RWPE2 (cell line): ENCODE measurements at places on chromosomes 1 and 21.

GRCh38 chr21:15992171-15992570 is 262.4 kb downstream of the USP25 start:
- no peak for DNase-seq

GRCh38 chr1:19720973-19721372 is 56.3 kb downstream of the HTR6 start:
- no peak for DNase-seq

GRCh38 chr1:12230549-12231275 is 882 bp downstream of the VPS13D start:
- no peak for DNase-seq

DNA sequence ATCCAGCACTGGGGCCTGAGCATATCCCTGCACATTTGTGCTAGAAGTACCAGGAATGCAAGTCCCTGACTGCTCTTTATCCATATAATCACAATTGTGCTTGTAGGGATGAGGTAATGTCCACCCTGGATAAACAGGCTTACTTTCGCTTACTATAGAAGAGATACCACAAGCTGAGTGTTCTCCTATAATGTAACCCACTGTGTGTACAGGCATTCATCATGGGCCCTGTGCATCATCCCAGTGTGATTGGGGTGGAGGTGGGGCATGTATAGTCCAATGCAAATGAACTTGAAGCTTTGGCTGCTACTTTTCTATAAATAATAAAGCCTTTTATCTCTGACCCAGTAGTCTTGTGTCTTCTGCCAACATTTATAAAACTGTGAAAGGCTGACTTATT is 69.3 kb downstream of the MAN1A2 start:
- no peak for DNase-seq

- DNase-seq = no peak
Measured at GRCh38 chr1:47444562-47445465, 7.0 kb downstream of the FOXD2 start.

- no peak for DNase-seq
Measured at GRCh38 chr1:17731460-17731859, 23.7 kb upstream of the ACTL8 start.

- DNase-seq = no peak
Measured at GRCh38 chr1:82634266-82634665, 833.5 kb downstream of the ADGRL2 start.

DNA sequence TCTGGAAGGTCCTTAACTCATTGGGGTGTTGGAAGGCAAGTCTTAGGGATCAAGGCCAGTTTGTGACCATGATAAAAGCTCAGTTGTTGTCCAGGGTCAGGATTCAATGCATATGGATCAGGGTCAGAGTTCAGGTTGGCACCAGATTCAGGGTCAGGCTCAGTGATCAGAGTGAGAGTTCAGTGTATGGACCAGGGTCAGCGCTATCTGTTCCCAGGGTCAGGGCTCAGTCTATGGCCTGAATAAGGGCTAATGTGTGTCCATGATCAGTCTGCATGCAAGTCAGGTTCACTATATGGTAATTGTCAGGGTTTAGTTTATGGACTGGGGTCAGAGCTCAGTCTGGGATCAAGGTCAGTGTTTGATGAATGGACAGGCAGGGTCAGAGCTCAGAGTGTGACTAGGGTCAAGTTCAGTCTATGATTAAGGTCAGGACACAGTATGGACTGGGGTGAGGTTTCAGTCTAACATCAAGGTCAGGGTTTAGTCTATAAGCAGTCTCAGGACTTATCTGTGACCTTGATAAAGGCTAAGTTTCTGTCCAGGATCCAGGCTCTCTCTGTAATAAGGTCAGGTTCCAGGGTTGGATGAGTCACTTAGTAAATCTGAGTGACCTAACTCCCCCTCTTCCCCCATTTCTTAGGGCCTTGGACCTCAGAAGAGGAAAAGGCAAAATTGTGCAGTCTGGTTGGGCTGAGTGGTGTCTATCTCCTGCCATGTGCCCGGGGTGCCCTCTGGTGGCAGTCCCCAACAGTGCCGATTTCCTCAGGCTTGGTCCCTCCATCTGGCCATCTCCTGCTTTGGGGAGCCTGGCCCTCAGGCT is 23.8 kb downstream of the KNCN start:
- no peak for DNase-seq

DNA sequence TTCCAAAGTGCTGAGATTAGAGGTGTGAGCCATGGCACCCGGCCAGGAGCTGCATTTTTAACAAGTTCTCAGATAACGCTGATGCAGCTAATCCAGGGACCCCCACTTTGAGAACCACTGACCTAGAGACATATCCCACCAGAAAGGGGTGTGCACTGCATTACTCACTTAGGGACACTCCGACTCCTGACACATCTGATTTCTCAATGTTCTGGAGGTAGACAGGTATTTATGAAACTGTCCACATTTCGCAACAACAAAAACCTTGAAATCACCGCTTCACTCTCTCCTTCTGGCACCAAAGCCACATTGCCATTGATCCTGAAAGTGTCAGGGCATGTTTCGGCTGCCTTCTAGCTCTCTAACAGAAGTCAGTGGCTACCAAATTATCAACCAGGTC is 23.2 kb upstream of the CAMTA1 start:
- DNase-seq = no peak

DNA sequence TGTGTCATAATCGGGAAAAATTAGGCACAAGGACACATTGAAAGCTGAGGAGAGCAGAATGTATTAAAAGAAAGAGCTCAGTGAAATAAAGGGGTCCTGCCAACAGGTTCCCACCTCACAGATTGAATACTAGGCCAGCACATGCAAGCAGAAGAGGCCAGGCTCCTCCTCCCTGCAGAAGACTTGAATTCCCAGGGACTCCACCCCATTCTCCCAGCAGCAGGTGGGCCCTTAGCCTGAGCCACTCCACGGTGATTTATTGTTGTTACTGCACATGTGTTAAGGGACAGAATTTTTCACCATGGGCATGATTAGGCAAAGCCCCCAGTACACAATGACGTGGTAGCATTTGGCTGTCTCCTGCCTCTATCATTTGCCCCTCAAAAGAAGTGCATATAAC is 1844.7 kb downstream of the NCAM2 start:
- no peak for DNase-seq

GRCh38 chr1:101128211-101128727 is 102.7 kb upstream of the DPH5 start:
- no peak for DNase-seq

DNA sequence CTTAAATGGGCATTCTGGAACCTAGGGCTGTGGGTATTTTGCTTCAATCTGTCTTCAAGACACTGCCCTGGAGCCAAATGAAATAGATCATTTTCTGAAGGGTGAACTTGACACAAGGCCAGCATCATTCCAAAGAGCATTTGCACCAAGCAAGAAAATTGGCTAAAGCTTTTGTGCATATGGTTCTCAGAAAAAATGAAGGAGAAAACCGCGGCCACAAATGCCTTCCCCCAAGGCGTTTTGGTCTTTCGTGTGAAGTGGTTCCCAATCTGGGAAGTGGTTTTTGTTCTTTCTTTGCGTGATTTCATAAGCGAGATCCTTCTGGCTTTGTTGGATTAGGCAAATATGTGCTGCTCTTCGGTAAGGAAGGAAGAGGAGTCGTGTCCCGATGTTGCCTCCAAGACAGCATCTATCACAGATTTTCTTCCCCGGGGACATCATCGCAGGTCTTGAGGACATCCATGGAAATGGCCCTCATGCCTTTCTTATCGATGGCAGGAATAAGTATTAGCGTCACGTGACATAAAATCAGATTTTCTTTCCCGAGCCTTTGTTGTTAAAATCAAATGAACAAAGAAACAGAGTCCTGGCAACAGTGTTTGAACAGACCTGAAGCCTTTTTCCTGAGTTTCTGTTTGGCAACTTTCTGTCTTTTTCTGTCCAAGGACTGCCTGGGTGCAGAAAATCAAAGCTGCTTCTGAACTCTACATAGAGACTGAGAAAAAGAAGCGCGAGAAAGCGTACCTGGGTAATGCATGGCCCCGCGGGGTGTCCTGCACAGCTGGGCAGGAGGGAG is 31.0 kb downstream of the ATP5PO start:
- DNase-seq = no peak

- DNase-seq = no peak
Measured at GRCh38 chr1:40241362-40241761, 6.4 kb upstream of the TMCO2 start.

- no peak for DNase-seq
Measured at GRCh38 chr1:32111040-32111623, 3.3 kb downstream of the KPNA6 start.

GRCh38 chr1:221760911-221761310 is 19.0 kb upstream of the DUSP10 start:
- DNase-seq = no peak

DNA sequence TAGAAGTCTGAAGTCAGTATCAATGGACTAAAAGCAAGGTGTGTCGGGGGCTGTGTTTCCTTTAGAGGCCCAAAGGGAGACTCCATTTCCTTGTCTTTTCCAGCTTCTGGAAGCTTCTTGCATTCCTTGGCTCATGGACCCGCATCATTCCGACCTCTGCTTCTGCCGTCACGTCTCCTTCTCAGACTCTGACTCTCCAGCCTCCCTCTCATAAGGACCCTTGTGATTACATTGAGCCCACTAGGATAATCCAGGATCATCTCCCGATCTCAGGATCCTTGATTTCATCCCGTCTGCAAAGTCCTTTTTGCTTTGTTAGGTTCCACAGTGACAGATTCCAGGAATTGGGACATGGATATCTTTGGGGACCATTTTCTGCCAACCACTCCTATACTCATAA is 265.8 kb upstream of the CSF3R start:
- no peak for DNase-seq

DNA sequence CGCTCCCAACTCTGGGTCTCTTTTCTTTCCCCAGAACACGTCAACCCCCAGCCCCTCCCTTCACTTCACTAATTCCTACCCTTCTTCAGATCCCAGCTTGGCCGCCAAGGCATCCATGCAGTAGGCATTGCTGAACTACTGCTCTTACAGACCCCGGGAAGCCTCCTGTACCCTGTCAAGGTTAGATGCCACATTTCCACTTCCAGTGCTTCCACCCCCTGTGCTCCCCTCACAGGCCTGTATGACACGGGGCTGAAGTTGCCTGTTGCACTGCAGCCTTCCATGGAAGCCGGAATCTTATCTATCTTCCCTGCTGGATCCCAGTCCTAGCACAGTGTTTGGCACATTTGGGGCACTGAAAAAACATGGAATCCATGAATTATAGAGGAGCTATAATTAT is 99.0 kb upstream of the SOD1 start:
- no peak for DNase-seq

DNA sequence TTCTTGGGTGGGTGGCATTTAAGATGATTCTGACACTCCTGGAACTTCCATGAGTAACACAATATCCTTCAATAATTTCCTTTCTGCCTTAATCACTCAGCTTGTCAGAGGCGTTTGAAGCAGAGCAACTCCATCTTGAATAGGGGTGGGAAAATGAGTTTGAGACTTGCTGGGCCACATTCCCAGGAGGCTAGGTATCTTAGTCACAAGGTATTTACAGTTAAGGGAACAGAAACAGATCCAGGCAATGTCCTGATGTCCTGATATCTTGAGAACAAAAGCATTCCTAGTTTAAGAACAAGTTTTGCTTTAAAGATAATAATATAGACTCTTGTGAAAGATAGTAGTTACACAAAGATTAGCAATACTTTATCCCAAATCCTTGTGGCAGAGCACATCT is 76.6 kb upstream of the KIAA0040 start:
- DNase-seq = no peak

DNA sequence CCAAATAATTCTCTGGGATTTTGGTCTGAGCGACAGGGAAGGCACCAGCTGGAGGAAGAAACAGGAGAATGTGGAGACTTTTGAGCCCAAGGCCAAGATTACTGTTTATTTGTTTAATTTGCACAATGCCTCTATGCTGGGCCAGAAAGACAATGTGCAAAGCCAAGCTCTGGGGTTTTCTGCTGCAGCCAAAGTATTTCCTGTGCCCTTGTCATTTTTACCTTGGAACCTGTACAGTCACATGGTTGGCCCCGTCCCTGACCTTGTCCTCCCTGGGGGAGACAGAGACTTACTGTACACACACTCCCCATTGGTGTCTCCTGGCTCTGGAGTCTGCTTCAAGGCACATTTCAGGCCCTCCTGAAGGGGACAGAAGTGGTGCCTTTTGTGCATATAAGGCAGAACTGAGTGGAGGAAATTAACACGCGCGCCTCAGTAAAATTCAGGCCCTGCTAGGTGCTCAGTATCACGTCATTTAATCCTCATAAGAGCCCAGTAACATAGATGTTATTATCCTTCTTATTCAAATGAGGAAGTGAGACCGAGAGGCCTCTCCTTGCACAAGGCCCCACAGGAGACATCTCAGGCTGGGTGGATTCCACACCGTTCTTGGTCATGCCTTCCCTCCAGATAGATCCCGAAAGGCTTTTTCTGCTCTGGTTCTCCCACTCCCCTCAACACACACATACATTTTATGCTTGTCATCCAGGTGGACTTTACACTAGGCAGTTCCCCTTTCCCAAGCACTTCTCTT is 21.1 kb downstream of the C1orf115 start:
- DNase-seq = no peak

GRCh38 chr1:164440232-164440631 is 118.8 kb upstream of the PBX1 start:
- DNase-seq = no peak

GRCh38 chr1:208131621-208132286 is 112.4 kb downstream of the PLXNA2 start:
- DNase-seq = no peak

DNA sequence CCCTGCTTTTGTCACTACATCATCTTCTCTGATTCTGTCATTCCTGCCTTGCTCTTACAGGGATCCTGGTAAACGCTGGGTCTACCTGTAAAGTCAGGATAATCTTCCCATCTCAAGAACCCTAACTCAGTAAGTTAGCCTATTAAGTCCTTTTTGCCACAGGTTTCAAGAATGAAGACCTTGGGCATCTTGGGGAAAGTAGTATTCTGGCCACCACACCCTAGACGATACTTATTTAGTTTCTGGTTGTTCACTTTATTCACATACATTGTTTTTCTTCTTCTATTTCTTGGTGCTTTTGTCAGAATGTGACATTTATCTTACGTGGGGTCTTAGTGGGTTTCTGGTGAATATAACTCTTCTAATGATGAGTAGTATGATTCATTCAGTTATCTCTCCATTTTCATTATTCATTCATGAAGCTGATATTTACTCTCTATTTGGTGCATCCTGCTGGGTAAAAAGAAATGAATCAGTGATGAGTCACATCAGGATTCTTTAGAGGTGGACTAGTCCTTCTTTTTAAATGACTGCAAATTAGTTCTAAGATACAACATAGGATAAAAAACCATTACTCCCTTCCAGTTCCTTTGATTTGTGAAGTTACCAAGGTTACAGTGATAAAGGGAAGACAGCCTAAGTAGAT is 514.4 kb upstream of the B3GALT2 start:
- no peak for DNase-seq

- DNase-seq = no peak
Measured at GRCh38 chr21:14881863-14882499, 182.8 kb downstream of the NRIP1 start.
